Erythroblast (primary cell): ENCODE measurements at places on chromosomes 5 and 9.

GRCh38 chr5:155276231-155276630 lies 262.7 kb downstream of the KIF4B start:
- no peak for DNase-seq

DNA sequence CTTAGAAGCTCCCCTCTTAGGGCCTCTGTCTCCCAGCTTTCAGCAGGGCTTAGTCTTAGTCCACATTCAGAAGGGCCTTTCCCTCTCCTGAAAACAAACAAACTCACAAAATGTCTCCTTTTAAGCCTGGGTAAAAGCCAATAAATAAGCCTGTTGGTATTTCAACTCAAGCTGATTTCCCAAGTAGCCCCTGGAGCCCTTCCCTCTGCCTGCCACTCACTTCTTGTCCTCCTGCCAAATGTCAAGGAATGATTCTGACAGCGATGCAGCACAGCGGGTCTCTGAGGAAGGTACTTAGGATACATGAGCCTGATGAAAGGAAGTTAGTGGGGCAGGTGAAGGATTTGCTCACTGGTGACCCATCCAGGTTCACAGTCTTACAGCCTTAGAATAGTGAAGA lies 210.5 kb downstream of the PJA2 start:
- DNase-seq = no peak

- no peak for DNase-seq
Observed at GRCh38 chr5:163619273-163619934, 114.0 kb downstream of the MAT2B start.

DNA sequence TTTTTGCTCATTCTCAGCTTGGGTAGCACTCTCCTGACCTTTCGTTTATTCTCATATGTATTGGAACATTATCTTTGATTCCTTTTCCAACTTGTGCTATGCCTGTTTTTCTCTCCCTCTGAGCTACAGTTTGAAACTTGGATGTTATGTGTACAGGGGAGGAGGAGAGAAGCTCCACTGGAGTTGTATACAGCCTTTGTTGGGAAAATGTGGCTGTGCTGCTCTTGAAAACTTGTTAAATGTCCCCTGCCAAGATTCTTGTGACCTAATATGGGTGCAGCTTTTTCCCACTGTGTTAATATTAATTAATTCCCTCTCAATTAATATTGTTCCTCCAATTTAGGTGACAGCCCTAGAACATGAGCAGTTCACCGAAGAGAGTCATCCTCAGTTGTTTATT lies 235.4 kb downstream of the AOPEP start:
- no peak for DNase-seq

DNA sequence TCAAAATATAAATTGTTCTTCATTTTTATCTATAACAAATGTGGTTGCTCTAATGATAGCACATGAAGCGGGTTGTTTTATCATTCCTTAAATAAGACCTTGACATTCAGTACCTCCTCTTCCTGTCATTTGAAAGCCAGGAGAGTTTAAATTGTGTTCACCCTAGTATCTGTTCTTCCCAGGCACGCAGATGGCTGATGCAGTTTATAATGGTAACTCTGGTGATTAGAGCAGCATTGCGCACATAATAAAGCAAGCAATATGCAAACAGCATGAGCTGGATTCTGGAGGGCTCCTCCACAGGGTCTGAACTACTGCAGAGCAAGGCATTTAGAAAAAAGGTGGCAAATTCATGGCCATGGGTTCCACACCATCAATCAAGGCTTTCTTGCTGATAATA lies 307.8 kb downstream of the ENC1 start:
- peak; percentile 57 for DNase-seq

- DNase-seq = no peak
Observed at GRCh38 chr9:80787636-80788035, 901.7 kb downstream of the TLE1 start.
